ENCODE measurements at places on chromosomes 16 and 17.
A peak's percentile ranks its signal among the peaks of the same experiment; 100 is the strongest.

- no peak for DNase-seq
These were observed 38.2 kb upstream of the PHAF1 start for GRCh38 chr16:67071476-67072048.

DNA sequence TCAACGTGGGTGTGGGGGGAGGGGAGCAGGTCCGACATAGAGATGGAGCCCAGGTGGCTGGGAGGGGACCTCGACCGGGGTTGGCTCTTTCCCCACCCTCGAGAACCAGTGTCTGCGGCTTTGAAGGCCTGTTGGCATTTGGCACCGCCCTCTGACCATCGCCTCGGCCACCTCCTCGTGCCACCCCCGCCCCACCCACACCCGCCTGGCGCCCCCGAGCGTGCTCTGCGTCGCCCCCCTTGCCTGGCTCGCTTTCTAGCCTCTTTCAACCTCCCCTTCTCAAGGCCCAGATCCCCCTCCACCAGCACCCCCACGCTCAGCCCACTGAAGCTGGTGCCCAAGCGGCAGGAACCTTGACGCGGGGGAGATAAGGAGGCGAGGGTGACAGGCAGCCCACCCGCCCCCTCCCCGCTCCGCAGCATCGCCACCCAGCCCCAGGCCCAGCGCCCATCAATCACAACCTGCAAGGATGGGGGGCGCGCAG lies 619 bp downstream of the CACNB1 start:
- no peak for DNase-seq

GRCh38 chr17:76189247-76189646 lies 48.2 kb upstream of the FOXJ1 start:
- no peak for DNase-seq

DNA sequence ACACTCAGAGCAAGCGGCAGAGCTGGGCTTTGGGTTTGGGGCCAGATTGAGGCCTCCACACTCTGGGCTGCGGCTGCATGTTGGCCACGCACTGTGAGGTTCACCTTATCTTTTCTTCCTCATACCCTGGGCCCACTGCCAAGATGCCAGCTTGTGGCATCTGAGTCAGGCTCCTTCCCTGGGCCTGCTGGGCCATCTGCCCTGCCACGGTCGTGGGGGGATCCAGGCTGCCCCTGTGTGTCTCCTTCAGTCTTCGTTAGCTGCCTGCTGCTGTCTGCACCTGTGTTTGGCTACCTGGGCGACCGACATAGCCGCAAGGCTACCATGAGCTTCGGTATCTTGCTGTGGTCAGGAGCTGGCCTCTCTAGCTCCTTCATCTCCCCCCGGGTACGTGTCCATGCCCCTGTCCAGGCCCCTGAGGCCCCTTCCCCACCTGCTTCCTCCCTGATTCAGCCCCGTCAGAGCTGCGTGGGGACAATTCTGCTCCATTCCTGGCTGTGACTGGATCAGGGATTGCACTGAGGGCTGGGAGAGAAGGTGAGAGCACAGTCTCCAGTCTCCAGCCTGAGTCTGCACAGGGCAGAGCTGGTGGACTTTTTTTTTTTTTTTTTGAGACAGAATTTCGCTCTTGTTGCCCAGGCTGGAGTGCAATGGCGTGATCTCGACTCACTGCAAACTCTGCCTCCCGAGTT lies 11.2 kb downstream of the SPNS3 start:
- no peak for DNase-seq

- no peak for DNase-seq
These were observed 46.9 kb upstream of the ADCY7 start for GRCh38 chr16:50219402-50219975.

- DNase-seq = no peak
These were observed 43.6 kb downstream of the SMG6 start for GRCh38 chr17:2259769-2260536.

DNA sequence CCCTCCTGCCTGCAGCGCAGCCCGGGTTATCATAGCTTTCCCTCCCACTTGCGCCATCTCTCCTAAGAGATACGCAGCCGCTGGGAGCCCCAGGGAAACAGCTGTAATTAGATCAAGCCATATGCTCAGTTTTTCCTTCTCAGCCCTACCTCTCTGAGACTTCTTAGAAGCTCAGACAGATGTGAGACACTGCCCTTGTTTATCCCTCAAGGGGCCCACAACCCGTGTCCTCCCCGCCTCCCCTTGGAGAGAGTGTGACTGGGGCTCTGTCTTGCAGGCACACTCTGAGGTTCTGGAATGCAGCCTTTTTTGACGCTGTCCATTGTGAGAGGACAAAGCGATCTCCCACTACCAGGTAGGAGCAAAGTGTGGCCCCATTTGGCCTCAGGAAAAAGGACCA lies 31.2 kb downstream of the CIBAR2 start:
- no peak for DNase-seq

DNA sequence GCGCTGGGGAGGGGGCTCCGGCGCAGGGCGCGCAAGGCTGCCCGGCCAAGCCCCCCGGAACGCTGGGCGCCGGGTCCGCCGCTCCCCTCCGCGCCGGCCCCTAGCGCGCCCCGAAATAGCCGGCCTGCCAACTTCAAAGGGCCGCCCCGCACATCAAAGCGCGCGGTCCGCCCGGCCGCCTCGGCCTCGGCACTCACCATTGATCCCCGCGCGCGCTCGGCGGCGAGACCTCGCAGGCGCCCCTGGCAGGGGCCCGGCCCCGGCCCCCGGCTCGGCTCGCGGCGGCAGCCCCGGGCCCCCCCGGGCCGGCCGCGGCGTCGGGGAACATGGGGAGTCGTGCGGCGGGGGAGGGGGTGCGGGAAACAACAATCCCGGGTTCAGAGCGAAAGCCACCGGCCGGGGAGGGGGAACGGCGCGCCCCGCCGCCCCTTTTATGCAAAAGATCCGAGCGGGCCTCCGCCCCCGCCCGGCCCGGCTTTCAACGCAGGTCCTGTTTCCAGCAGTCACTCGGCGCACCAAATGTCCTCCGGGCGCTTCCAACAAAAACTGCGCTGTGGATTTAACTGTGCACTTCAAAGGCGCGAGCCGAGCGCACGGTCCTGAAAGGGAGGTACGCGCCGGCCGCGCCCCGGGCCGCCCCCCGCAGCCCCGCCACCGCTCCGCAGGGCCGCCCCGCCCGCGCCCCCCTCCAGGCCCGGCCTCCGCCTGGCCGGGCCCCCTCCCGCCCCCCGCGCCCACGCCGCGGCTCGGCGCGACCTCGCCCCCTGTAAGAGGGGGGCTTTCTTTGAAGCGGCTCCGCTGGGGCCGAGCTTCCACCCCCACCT lies 608 bp downstream of the AXIN2 start:
- peak; percentile 79 for DNase-seq

GRCh38 chr17:67712375-67712774 lies 5.4 kb upstream of the NOL11 start:
- DNase-seq = no peak

- peak; percentile 19 for DNase-seq
These were observed 23.4 kb downstream of the MYH13 start for GRCh38 chr17:10349403-10349802.

DNA sequence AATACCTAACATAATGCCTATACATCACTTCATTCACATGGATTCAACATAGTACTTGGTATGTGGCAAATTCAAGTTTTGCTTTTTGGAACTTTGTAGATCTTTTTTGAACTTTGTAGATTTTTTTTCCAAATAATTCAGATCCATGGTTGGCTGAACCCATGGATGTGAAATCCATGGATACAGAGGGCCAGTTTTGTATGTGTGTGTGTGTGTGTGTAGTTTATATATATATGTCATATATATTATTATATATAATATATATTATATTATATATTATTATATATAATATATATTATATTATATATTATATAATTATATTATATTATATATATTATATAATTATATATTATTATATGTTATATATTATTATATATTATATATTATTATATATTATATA lies 28.4 kb downstream of the CLUAP1 start:
- DNase-seq = no peak

- no peak for DNase-seq
These were observed 79.7 kb downstream of the VAT1L start for GRCh38 chr16:77868052-77868451.

DNA sequence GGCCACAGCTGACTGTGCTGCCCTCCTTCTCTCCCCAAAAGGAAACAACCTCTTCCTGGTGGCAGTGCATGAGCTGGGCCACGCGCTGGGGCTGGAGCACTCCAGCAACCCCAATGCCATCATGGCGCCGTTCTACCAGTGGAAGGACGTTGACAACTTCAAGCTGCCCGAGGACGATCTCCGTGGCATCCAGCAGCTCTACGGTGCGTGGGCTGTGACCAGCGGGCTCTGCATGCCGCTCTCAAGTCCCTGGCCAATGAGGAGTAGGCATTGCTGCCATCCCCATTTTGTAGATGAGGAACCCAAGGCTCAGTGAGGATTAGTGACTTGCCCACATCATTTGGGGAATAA lies 14.9 kb downstream of the MMP15 start:
- DNase-seq = no peak

DNA sequence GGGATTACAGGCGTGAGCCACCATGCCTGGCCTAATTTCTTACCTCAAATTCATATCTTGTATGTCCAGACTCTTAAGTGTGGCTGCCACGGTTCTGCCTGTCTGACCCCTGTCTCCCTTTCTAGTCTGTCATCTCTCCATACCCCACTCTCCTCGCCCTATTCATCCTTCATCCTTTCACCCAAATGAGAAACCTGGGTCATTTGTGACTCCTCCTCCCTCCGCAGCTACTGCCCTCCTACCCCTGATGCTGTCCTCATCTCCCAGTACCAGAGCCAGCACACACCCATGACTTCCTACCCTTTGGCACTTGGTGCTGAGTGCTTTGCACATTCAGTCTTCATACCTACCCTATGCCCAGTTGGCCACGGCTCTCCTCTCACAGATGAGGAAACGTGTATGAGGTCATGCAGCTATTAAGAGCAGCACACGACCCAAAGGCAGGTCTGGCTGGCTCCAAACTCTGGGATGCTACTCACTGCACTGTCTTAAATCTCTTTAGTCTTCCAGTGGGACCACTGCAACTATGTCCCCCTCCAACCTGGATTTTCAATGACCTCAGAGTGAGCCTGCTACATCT lies 1.6 kb downstream of the SPATA32 start:
- DNase-seq = no peak

DNA sequence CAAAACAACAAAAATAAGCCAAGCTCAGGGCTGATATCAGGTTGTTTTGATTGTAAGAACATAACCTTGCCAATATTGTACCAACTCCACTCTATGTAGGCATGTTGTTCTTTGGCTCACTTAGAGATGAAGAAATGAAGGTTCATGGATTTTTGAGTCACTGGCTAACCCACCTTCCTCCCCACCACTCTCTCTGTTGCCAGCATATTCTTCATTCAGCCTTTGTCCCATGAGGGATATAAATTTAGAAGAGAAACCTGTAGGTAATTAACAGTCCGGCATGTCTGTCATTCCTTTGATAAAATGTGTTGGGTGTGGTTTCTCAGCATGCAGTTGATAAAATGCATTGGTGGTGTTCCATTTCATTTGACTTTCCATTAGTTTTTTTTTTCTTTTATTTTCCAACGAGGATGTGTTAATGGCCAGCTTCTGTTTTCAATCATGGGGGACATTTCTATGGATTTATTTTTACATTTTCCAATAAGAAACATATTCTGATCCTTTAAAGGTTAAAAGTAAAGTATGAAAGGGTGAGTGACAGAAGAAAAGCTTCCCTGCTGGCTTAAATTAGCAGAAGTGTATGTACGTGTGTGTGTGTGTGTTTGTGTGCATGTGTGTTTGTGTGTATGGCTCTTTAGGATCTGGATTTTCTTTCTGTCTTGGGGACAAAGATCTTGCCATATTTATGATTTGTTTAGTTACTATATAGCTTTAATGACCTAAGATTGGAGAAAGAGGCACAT lies 166.2 kb upstream of the KCNJ16 start:
- DNase-seq = no peak

DNA sequence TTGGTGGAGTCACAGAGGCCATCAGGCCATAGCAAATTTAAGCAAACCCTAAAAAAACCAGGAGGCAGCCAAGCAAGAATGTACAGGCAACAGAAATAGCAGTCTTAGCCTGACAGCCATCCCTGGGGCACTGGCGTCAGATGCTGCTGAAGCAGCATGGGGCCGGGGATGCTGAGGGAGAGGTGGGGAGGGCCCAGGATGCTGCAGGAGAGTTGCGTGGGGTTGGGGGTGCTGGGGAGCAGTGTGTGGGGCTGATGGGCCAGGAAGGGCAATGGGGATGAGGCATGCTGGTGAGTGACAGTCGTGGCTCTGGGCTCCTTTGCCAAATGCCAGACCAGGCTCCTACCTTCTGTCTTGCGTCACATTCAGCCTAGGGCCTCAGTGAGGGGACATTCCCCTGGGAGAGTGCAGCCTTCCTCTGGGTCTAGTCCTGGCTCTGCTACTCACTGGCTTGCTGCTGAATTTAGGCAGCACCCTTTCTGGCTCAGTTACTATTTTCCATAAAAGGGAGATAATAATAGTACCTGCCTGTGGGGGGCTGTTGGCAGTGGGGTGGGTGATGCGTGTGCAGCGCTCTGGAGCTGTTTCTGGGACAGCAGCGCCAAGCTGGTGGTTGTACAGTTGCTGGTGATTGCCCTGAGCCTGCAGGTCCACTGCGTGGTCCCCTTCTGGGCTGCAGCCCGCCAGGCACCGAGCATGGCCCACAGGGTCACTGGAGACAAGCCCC lies 88.1 kb downstream of the AMFR start:
- no peak for DNase-seq

- DNase-seq = no peak
These were observed 133.8 kb upstream of the FAM20A start for GRCh38 chr17:68734931-68735330.

- peak; percentile 99 for DNase-seq
These were observed 12.1 kb downstream of the HSD3B7 start for GRCh38 chr16:30996985-30997724.

DNA sequence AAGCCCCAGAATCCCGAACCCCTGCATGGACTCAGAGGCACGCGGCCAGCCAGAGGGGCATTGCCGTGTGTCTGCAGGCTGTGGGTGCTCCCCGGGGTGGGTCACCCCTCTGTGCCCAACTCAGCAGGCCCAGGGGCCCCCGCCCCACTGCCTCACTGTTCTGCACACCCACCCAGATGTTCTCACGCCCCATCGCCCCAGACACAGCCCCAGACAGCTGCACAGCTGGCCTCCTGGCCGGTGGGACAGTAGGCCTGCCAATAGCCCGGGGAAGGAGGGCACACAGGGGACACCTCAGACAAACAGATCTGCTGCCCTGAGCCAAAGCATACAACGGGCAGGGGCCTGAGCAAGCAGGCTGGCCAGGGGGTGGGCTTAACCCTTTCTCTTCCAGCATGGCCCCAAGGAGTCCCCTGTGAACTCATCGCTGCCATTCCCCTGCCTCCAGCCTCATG lies 27.6 kb upstream of the NXPH3 start:
- DNase-seq = no peak

Data from HEK293T (cell line).